ENCODE measurements at places on chromosomes 1 and 21. TPM values are rescaled to one million over a fixed set of nuclear protein-coding genes. Genes with fewer than 3 reads are reported as not detected.

DNA sequence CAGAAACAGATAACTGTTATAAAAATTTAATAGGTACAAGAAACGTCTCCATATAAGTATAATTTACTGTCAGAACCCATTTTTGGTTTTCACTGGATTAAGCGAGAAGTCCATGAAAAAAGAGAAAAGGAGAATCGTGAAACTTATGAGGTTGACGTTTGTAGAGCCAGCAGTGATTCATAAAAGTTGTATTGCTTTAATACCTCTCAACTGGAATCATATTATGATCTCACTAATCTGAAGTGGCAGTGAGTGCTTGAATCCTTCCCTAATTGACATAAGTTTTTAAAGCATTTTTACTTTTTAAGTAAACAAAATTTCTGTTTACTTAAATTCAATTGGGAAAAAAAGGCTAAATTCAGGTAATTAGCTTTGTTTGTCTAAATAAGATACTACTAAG is 315.3 kb downstream of the TPR start:
- H3K4me3 ChIP-seq: no peak overlapping the region
- H3K4me1 ChIP-seq: no peaks in the 10 kb centered on the region
- H3K27me3 ChIP-seq: no peaks in the 10 kb centered on the region
- DNase-seq: no peak
- H3K36me3 ChIP-seq: no peaks in the 10 kb centered on the region
- no peak overlapping the region for H3K27ac ChIP-seq

GRCh38 chr1:229186373-229187056 is 84.4 kb upstream of the RAB4A start:
- no peak overlapping the region for H3K4me3 ChIP-seq
- no peak for DNase-seq
- peaks cover 27% of the 10 kb centered on the region for H3K4me1 ChIP-seq
- H3K36me3 ChIP-seq: no peaks in the 10 kb centered on the region
- peak overlapping the region; percentile 9 for H3K27ac ChIP-seq

PROK1 gene
- not detected for total RNA-seq

DNA sequence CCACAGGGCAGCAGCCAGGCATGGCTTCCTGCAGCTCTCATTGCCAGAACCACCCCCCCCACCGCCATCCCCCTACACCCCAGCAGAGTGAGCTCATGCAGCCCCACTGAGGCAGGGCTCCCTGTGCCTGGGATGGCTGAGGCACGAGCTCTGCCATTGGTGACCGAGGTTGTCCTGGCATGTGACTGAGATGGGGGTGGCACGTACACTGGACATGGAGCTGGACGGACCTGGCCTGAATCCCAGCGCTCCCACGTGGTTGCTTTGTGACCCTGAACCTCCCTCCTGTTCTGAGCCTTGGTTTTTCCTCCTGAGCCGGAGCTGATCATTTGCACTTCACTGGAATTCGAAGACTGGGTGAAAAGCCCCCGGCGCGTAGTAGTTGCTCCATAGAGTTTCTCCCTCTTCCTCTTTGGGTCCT is 28.3 kb downstream of the ALPL start:
- peaks cover 50% of the 10 kb centered on the region for H3K4me1 ChIP-seq
- H3K27ac ChIP-seq: peak overlapping the region; percentile 93
- no peaks in the 10 kb centered on the region for H3K36me3 ChIP-seq
- no peaks in the 10 kb centered on the region for H3K27me3 ChIP-seq
- no peak for DNase-seq
